ENCODE measurements at places on chromosomes 13 and 19.

GRCh38 chr19:40614622-40615411 lies 13.6 kb downstream of the LTBP4 start:
- peaks cover 67% of the 10 kb centered on the region for H3K4me1 ChIP-seq
- peak; percentile 97 for DNase-seq
- H3K27me3 ChIP-seq: no peaks in the 10 kb centered on the region
- H3K36me3 ChIP-seq: peaks cover 53% of the 10 kb centered on the region

DNA sequence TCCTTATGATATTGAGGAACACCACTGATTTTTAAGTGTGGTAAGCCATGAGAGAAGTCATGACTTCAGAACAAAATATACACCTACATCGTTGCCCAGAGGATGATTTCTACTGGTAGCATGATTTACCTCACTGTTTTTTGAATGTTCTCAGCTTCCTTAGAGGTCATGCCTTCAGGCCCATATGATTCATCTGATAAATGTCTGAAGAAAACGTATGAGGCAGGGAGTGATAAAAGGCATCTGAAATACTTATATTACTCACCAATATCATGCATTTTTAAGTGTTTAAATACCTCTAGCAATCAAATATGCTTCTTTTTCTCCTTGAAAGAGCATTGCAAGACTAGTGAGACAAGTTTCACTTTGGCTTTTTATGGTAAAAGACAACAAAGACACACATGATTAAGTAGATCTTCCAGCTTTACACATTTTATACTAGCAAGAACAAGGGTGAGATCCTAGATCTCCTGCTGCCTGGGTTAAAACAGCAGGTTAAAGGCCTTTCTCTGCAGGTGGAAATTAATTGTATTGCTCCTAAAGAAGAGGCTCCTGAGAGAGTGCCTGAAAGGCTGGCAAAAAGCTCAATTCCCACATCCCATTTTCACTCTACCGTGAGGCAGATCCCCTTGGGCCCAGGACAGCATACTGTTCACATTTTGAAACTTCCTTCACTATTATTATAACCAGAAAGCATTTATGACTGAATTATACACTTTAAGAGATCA lies 432.4 kb downstream of the SLITRK1 start:
- no peak overlapping the region for H3K4me3 ChIP-seq
- no peak for DNase-seq
- no peaks in the 10 kb centered on the region for H3K27me3 ChIP-seq
- no peaks in the 10 kb centered on the region for H3K36me3 ChIP-seq
- no peaks in the 10 kb centered on the region for H3K4me1 ChIP-seq

DNA sequence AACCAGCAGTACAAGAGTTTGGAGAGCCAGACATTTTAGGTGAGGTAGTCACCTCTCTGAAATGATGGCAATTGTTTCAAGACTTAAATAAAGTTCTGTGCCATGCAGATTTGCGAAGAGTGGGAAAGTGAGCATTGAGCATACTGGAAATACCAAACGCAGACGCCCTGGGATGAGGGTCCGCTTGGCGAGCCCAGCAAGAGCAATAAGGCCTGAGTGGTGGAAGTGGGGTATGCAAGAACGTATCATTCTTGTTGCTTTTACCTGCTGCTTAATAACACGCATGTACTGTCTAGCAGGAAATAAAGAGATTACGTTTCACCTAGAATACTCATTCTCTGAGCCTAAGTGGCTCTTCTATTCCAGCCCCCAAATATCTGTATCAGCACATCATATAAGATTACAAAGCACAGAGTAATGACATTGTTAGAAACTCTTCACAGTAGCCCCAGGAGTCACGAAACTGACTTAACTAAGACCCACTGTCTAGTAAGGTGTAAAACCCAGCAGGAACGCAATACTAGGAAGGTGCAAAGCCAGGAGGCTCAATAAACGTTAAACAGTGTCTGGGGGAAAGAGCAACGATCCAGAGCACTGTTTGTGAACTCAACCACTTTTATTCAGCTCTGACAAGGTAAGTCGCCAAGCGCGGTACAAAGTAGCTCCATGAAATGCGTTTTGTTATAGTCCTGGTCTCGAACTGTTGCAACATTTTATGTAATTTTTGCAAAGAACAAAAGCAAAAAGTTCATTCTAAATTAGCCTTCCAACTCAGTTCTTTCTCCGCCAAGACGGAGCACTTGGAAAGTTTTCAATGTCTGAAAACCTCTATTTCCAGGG lies 1.2 kb downstream of the RCBTB2 start:
- DNase-seq: no peak
- peak overlapping the region; percentile 89 for H3K4me3 ChIP-seq

- no peaks in the 10 kb centered on the region for H3K27me3 ChIP-seq
- H3K4me3 ChIP-seq: peak overlapping the region; percentile 98
- H3K36me3 ChIP-seq: peaks cover 40% of the 10 kb centered on the region
- H3K4me1 ChIP-seq: peaks cover 51% of the 10 kb centered on the region
- peak overlapping the region; percentile 99 for H3K27ac ChIP-seq
These were observed 966 bp downstream of the JUNB start for GRCh38 chr19:12792051-12792852.

- H3K27me3 ChIP-seq: no peaks in the 10 kb centered on the region
- H3K4me3 ChIP-seq: no peak overlapping the region
- H3K36me3 ChIP-seq: no peaks in the 10 kb centered on the region
These were observed 34.3 kb upstream of the TNFSF11 start for GRCh38 chr13:42539670-42540069.

DNA sequence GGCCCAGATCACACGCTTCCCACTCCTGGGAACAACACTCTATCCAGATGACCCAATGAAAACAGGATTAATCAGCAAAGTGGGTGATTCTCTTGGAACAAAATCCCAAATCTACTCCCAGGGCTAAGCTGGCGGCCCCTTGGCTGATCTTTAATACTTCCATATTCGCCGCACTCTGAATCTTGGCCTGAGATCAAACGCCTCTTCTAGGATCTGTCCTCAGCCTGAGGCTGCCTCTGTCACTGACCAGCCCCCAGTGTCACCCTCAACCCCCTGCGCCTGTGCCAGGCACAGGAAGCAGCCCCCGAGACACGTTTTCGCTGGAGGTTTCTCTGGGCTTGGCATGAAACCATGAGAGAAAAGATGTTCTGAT lies 2.4 kb upstream of the CTXN1 start:
- peaks cover 61% of the 10 kb centered on the region for H3K36me3 ChIP-seq
- no peak overlapping the region for H3K27ac ChIP-seq
- H3K4me3 ChIP-seq: no peak overlapping the region
- H3K27me3 ChIP-seq: no peaks in the 10 kb centered on the region
- peaks cover 31% of the 10 kb centered on the region for H3K4me1 ChIP-seq

GRCh38 chr13:30738526-30739236 lies 3.3 kb downstream of the ALOX5AP start:
- no peaks in the 10 kb centered on the region for H3K27me3 ChIP-seq
- no peak overlapping the region for H3K4me3 ChIP-seq
- peaks cover 1% of the 10 kb centered on the region for H3K36me3 ChIP-seq
- DNase-seq: no peak
- H3K4me1 ChIP-seq: peaks cover 83% of the 10 kb centered on the region
- no peak overlapping the region for H3K27ac ChIP-seq

GRCh38 chr13:67438465-67438864 lies 208.3 kb upstream of the PCDH9 start:
- H3K36me3 ChIP-seq: no peaks in the 10 kb centered on the region
- no peaks in the 10 kb centered on the region for H3K4me1 ChIP-seq
- no peaks in the 10 kb centered on the region for H3K27me3 ChIP-seq
- DNase-seq: no peak
- no peak overlapping the region for H3K4me3 ChIP-seq
- no peak overlapping the region for H3K27ac ChIP-seq

GRCh38 chr19:47122359-47123335 lies 8.0 kb upstream of the SAE1 start:
- no peak for DNase-seq
- peaks cover 3% of the 10 kb centered on the region for H3K4me1 ChIP-seq
- H3K27me3 ChIP-seq: no peaks in the 10 kb centered on the region
- no peaks in the 10 kb centered on the region for H3K36me3 ChIP-seq
- no peak overlapping the region for H3K4me3 ChIP-seq

DNA sequence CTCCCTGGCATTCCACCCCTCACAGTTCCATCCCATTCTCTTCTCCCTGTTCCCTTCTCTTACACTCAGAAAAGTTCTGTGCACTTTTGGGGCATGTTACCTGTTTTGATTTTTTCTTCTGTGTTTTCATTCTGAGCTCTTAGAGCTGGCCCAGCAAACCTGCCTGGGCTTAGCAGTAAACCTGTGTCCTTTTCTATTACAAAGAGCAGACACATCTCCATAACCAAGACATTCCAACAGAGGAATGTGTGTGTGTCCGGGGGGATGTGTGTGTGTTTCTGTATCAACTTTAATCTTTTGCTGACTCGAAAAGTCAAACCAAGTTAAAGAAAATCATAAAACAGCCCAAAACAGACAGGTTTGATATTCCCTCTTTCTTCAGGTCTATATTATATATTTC lies 49.1 kb upstream of the SOX21 start:
- H3K4me1 ChIP-seq: no peaks in the 10 kb centered on the region
- peaks cover 40% of the 10 kb centered on the region for H3K27me3 ChIP-seq
- no peaks in the 10 kb centered on the region for H3K36me3 ChIP-seq
- no peak overlapping the region for H3K4me3 ChIP-seq
- no peak for DNase-seq

DNA sequence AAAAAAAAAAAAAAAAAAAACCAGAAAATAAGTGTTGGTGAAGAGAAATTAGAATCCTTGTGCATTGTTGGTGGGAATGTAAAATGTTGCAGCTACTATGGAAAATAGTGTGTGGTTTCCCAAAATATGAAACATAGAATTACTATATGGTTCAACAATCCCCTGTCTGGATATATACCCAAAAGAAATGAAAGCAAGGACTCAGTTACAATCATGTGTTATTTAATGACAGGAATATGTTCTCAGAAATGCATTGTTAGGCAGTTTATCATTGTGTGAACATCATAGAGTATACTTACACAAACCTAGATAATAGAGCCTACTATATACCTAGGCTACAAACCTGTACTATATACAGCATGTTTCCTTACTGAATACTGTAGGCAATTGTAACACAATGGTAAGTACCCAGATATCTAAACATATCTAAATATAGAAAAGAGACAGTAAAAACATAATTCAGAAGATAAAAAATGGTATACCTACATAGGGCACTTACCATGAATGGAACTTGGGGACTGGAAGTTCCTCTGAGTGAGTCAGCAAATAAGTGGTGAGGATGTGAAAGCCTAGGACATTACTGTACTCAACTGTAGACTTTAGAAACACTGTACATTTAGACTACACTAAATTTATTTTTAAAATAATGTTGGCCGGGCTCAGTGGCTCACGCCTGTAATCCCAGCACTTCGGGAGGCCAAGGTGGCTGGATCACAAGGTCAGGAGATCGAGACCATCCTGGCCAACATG lies 25.7 kb upstream of the SLC7A1 start:
- H3K4me3 ChIP-seq: no peak overlapping the region
- no peak overlapping the region for H3K27ac ChIP-seq
- H3K36me3 ChIP-seq: no peaks in the 10 kb centered on the region
- peaks cover 35% of the 10 kb centered on the region for H3K27me3 ChIP-seq
- H3K4me1 ChIP-seq: no peaks in the 10 kb centered on the region

- H3K4me3 ChIP-seq: no peak overlapping the region
- no peak overlapping the region for H3K27ac ChIP-seq
- DNase-seq: no peak
- H3K27me3 ChIP-seq: peaks cover 8% of the 10 kb centered on the region
These were observed 7.3 kb upstream of the SBK3 start for GRCh38 chr19:55552620-55553019.

- no peak overlapping the region for H3K27ac ChIP-seq
- peaks cover 18% of the 10 kb centered on the region for H3K27me3 ChIP-seq
- peaks cover 1% of the 10 kb centered on the region for H3K4me1 ChIP-seq
- H3K36me3 ChIP-seq: no peaks in the 10 kb centered on the region
- no peak overlapping the region for H3K4me3 ChIP-seq
These were observed 329.8 kb downstream of the MYO16 start for GRCh38 chr13:108959234-108959633.

DNA sequence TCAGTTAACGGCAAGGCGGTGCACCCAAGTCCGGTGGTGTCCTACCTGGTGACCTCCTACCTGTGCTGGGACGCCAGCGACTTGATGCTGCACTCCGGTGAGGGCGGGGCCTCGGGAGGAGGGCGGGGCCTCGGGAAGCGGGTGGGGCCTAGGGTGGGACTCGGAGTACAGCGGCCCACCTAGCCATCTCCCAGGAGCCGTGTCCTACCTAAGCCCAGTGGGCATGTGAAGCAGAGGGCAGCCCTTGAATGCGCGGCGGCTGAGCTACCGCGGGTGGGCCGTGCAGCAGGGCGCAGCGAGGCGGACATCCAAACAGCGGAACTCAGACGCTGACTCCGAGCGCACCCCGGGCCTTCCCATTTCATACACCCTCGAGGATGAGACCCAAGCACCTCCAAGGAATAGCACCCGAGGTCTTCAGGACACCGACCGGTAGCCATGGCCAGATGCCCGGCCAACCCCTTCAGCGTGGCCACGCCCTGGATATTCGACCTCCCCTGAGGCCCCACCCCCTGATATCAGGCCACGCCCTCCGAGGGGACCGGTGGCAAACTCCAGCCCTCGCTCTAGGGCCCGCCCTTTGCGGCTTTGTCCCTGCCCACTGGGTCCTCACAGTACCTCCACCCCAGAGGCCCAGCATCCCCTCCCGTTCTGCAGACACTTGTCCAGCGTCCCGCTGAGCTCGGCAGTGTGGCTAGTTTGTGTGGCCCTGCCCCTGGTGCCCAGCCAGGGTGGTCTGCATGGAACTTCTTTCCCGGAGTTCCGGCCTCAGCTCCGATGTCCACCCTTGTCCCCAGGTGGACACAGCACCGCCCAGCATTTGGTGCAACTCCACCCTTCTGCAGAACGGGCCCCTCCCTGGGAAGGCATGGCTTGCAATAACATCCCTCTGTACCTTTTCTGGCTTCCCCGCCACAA lies 5.4 kb downstream of the KLK1 start:
- H3K4me3 ChIP-seq: peak overlapping the region; percentile 66
- no peaks in the 10 kb centered on the region for H3K36me3 ChIP-seq
- no peak overlapping the region for H3K27ac ChIP-seq

DNA sequence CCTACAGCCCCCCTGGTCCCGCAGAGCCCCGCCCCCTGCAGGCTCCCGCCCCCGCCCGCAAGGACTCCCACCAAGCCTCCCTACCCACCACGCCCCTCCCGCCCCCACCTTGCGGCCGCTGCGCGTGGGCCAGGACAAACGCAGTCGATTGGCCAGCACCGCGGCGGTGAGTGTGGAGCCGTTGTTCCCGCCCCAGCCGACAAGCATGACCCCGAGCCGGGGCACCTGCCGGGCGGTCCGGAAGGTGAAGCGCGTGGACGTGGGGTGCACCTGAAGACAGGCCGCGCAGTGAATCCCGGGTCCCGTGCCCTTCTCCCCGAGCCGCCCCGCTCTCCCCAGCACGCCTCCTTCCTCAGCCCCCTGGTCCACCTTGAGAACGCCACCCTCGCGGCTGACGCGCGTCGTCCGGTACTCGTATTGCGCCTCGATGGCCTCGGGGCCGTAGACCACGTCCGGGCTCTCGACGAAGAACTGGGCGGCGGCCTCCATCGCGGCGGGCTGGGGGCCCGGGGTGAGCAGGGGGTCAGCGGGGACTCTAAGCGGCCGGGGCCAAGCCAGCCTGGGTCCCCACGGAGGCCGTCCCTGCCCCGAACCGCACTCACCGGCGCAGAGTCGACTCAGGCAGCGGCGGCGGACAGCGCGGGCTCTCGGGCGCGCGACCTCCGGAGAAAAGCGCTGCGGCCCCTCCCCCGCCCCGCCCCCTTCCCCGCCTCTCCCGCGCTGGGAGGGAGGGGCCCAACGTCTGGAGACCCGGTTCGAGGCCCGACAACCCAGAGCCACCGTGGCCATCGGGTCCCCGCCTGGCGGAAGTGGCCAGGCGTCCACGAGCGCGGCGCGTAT lies at the start of gene ISYNA1:
Gene ISYNA1 (minus strand): TSS at position 643 of the 840 bp plus-strand sequence. CDS start 154 bp downstream, at position 489.
- DNase-seq: peak; percentile 72
- peak within 1 kb of the TSS; percentile 67 for H3K27ac ChIP-seq
- no peaks in the 10 kb centered on the region for H3K27me3 ChIP-seq
- H3K4me1 ChIP-seq: peaks cover 33% of the 10 kb centered on the region
- peak within 1 kb of the TSS; percentile 66 for H3K4me3 ChIP-seq
- H3K36me3 ChIP-seq: peaks cover 25% of the 10 kb centered on the region

- H3K4me3 ChIP-seq: no peak overlapping the region
- peaks cover 79% of the 10 kb centered on the region for H3K36me3 ChIP-seq
- H3K27ac ChIP-seq: no peak overlapping the region
These were observed 8.9 kb downstream of the KHSRP start for GRCh38 chr19:6415591-6416190.
